ENCODE measurements at places on chromosomes 1 and 21.

GRCh38 chr21:43805275-43805800 is 16.0 kb downstream of the RRP1 start:
- DNase-seq, result no peak

DNA sequence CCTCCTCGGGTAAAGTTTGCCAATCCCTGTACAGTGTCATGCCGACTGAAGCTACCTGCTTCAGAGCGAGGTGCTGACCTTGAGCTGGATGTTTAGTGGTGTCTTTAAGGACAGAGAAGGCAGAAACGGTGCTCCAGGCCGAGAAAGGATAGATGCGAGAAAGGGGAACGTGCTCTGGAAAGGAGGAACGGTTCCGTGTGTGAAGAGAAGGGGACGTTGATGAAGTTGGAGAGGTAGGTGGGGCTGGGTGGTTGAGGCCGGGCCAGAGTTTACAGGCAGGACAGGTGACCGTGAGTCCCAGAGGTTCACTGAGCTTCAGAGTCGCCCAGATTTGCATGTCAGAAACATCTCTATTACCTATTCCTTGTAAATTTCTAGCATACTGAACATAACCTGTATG is 90.7 kb downstream of the SCCPDH start:
- no peak for DNase-seq

DNA sequence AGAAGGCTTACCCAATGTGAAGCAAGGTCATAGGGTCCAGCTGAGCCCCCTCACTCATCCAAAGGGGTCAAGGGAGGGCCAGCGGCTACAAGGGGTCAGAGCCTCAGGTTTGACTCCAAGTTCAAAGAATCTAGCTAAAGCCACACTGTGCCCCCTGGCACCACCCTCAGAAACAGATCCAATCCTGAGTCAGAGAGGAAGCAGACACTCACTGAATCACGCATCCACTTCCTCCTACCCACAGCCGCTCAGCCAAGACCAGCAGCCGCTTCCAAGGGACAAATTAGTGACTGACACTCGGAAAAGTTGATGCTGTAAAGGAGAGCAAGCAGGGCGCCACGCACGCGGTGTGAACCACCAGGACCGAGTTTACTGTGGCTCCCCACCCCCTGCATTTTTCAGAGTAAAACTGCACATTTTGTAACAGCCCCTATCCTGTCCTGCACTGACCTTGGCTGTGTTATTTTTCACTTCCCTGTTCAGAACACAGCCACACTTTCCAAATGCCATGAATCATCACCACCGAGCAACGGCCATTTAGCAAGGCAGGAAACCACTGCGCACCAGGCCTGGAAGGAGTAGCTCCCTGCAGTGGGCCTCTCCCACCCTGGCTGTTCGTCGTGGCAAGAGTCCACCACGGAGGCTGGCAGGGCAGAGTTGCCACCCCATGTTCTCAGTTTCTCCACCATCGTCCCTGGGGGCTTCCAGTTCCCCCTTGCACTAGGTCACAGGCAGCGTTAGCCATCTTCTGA is 147.8 kb downstream of the TOMM20 start:
- peak; percentile 39 for DNase-seq

DNA sequence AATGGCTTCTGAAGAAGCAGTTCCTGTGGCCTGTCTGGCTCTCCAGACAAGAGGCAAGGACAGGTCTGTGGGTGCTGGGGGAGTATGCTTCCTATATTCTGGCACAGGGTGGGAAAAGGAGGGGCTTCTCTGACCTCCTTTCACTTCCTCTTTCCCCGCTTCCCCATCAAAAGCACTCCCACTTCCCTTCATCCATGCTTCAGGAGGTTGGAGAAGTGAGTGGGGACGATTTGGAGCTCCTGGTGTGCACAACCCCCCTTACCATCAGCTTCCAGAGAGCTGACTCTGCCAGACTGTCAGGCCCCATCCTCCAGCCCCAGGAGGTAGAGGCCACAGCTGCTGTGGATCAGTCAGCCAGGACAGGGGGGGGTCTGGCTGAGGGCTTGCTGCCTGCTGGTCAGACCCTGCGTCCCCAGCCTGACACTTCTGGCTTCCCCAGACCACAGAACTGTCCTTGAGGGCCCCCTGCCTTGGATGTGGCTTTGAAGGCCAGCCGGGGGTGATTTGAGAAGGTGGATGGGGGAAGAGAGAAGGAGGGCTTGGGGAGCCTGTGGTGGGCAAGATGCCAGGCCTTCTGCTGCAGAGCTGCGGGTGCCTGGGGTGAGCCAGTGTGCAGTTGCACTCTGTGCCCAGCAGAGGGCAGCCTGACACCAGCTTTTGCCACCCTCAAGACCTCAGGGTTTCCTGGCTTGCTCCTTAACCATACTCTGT is 21.5 kb upstream of the TMEM222 start:
- peak; percentile 47 for DNase-seq
